ENCODE measurements at places on chromosomes 7 and 10.

- DNase-seq: no peak
These were observed 38.3 kb upstream of the YAE1 start for GRCh38 chr7:39527951-39528350.

DNA sequence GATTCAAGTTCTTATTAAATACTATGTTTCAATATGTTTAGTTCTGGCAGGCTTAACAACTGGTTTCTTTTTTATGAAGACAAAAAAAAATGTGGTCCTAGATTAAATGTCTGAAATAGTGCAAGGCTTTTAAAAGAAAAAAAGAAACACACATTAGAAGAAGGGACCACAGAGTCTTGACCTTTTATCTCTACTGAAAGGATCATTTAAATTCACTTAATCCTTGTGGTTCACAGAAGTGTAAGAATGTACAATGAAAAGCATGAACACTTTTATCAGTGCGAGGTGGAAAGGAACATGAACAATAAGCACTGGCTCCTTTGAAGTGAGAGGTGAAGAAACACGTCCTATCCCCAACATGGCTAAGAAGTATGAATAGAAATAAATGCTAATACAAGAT lies 765.1 kb downstream of the MAGI2 start:
- DNase-seq: no peak

GRCh38 chr10:93438613-93439253 lies 43.4 kb downstream of the MYOF start:
- no peak for DNase-seq

GRCh38 chr7:83782628-83783027 lies 133.7 kb upstream of the SEMA3E start:
- no peak for DNase-seq

DNA sequence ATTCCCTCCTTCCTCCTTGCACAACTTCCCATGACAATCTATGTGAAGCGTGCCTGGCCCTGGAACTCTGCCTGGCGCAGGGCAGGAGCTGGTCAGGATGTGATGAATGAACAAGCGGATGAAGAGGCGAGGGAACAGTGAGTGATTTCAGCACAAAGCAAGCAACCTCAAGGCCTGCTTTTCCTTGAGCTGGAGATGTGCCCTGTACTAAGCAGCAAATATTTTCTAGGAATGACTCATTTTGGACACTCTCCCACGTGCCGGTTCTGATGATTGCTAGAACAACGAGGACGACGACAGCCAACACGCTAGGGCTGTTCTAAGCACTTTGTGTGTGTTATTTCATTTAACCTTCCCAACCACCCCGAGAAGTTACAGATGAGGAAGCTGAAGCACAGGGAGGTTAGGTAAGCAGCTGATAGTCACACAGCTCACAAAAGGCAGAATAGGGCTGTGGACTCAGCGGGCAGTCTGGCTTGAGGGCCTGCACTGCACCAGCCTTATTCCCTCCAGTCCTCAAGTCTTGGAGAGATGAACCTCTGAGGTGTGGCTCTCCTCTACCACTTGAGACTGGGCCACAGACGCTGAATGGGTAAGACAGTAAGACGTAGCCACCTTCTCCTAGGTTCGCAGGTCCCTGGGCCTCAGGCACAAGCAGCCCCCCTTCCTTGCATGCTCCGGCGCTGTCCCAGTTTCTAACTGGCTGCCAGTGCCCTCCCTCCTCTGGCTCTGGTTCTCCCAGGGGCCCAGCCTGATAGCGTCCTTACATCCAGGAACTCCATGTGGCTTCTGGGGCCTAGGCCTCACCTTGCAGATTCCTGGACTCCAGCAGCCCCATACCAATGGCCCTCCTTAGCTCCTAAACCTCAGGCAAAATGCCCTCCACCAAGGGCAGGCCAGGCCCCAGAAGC lies 59.0 kb downstream of the YKT6 start:
- DNase-seq: no peak

- no peak for DNase-seq
These were observed 957.2 kb upstream of the GHITM start for GRCh38 chr10:83182076-83182475.

DNA sequence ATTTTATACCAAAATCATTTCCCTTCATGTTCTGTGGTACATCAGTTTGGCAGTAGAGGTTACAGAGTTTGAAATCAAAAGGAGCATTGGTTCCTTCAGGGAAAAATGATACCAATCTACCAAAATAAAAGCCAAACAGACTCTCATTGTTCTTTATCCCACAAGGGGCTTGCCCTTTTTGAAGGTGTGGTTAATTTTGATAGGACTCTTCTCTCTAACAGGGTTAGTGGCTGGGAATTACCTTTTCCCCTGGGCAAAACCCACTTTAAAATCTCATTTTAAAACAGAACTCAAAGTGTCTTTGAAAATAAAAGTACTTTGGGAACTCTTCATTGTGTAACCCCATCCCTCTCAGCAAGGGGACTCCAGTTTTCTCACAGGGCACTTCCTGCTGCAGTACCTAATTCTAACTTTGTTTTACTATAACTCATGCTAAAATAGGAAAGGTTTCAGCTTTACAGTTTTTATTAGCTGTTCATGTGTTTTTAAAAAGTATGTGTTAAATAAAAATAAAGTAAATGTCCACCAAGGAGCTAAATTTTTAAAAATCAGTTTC lies 30.6 kb downstream of the SMNDC1 start:
- no peak for DNase-seq

- DNase-seq: no peak
These were observed 876.2 kb downstream of the GRID1 start for GRCh38 chr10:85490431-85490830.

GRCh38 chr7:69109246-69109645 lies 489.0 kb upstream of the AUTS2 start:
- no peak for DNase-seq

DNA sequence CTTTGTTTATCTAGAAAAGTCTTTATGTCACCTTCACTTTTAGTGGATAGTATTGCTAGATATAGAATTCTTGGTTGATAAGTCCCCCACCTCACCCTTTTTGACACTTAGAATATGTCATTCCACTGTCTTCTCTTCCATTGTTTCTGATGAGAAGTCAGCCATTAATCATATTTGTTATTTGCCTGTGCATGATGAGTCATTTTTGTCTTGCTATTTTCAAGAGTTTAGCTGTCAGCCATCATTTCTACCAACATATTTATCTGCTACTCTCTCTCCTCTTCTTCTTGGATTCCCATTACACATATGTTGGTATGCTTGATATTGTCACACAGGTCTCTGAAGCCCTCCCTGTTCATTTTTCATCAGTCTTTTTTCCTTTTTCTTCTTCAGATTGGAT lies 160.8 kb upstream of the TCF7L2 start:
- no peak for DNase-seq

DNA sequence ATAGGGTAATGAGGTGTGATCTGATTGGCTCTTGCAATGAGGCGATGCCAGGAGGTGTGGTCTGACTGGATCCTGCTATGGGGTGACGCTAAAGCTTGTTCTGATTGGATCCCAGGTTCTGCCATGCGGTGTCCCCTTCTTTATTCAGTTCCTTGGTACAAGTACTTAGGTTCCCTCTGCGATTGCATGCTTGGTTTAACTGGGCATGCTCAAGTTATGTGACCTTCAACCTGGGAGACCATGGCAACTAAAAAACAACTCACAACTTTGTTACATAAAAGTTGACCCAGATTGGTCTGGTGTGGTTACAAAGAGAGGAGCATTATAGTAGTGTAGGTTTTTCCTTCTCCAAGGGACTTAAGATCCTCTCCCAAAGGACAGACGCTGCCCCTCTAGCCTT lies 49.5 kb upstream of the DNAJC1 start:
- no peak for DNase-seq

- no peak for DNase-seq
These were observed 93.1 kb upstream of the PDE1C start for GRCh38 chr7:32163141-32163806.

- no peak for DNase-seq
These were observed 199.7 kb downstream of the IMMP2L start for GRCh38 chr7:111362506-111363054.

DNA sequence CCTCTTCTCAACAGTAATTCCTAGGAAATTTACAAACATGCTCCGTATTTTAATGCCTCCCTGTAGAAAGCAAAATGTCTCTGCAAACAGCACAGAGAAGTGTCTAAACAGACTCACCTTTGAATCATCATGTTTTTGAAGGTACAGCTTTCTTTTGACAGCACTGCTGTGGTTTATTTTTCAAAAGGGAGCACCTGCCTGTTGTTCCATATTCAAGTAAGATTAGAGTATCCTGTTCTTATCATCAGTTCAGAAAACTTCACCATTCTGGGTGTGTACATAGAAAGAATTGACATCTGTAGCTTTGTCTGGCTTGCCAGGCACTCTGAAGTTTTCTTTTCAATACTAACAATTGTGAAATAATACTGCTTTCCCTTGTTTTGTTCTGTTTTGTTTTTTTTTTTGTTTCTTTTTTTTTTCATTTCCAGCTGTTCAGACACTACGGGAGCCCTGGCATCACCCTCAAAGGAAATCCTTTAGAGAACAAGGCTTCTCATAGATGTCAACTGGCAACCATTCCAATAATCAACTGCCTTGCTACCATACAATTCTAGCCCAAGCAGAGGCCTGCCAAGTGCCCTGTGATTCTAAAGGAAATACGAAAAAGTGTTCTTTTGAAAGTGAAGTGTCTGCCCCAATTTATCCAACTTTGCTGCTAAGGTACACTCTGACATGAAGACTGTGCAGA lies 275.9 kb downstream of the PRPF18 start:
- no peak for DNase-seq

- DNase-seq: no peak
These were observed 1332.1 kb upstream of the CELF2 start for GRCh38 chr10:9685596-9685995.

- no peak for DNase-seq
These were observed 1147.3 kb downstream of the XPNPEP1 start for GRCh38 chr10:108775911-108776475.

- DNase-seq: no peak
These were observed 364.7 kb downstream of the RPS24 start for GRCh38 chr10:78398382-78398781.

DNA sequence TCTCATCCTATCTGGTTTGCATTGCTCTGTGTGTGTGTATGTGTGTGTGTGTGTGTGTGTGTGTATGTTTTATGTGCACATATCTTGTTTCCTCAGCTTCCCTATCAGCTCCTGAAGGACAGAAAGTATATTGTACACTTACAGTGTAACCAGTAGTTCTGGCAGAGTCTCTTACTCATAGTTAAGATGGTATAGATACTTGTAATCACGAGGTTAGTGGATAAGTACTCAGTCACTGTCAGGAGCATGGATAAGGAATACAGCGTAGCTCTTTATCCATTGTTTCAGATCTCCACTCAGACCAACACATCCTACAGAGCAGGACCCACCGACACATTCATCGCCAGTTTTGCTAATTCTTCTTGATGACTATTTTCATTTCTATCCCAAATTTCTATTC lies 275.0 kb downstream of the TSPAN12 start:
- no peak for DNase-seq

DNA sequence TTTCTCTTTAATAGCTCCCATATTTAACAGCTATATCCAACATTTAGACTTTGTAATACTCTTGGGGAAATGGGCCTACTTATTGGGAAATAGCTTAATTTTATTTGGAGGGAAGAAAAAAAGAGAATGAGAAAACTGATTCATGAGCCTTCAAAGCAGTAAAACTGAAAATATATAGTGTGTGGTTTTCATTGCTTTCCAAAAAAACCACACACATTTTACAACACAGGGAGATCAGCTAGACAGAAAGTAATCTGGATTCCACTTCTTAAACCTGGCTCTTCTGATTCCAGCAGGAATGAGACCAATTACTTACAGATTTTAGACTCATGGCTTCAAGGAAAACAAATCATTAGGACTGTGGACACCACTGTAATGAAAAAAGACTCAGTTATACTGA lies 48.7 kb downstream of the CH25H start:
- no peak for DNase-seq

- DNase-seq: no peak
These were observed 8.2 kb downstream of the CLRN3 start for GRCh38 chr10:127884501-127884900.

DNA sequence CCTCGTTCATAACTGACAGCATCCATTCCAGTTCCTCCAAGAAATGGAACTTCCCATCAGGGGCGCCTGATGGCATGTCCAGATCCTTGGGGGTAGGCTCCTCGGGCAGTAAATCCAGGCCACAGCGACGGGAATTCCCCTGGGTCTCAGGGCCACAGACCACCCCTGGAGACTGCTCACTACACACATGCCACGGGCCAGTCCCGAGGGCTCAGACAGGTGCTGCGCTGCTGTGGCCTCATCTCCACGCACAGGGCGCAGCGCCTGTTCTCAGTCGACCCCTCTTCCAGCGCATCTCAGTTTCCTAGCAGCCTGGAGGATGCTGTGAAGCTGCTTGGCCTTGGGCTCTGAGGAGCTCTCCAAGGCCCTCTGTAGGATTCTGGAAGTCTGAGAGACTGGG lies 473.5 kb upstream of the FOXK1 start:
- no peak for DNase-seq

DNA sequence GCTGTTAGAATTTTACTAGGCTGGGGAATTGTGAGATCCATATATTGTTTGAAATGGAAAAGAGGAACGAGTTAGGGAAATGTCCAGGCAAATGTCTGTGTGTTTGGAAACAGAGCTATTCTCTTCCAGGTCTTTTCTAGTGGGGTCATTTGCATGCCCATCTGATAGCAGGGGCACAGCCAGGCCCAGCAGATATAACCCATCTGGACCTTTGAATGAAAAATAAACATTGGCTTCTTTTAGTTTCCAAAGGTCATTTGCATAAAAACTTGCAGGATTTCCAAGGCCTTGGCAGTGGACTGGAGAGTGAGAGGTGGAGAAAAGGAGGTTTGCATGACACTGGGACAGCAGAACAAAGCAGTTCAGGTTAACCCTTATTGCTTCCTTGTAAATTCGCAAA lies 188.0 kb upstream of the GPR26 start:
- no peak for DNase-seq

- DNase-seq: no peak
These were observed 81.7 kb downstream of the NRP1 start for GRCh38 chr10:33252794-33253203.

DNA sequence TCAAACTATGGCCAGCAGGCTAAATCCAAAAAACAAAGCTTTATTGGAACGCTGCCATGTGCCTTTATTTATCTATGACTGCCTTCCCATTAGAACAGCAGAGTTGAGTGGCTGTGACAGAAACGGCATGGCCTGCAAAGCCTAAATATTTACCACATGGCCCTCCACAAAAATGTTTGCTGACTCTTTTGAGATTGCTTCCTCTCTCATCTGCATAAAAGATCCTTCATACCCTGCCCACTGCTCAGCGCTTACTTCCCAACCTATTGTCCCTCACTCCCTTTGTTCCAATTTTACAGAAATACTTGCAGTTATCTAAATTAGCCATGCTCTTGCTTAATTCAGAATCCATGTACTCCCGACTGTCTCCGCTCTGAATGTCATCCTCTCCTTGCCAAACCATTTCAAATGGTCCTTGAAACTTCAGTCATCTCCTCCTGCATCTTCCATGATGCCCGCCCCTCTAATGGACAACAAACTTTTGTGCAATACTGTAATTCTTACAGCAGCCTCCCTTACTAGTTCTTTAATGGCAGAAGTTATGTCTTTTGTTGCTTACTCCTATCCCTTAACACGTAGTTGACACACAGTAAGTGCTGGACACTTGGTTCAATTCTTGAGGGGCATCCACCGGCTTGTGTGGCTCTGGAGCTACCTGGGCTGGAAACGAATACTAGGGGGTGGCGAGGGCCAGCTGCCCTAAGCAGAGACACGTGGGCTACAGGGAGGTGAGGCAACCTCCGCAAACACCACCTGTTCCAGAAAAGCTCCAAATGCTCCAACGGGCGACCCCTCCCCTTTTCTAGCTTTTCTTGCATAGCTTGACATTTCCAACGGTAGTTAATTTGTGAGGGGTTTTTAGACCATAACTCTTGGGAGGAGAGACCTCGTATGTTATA lies 832 bp downstream of the XRCC2 start:
- DNase-seq: no peak

Data from amygdala (tissue), 56 donors.